ENCODE measurements at places on chromosomes 6 and 20. TPM values are rescaled to one million over a fixed set of nuclear protein-coding genes. Genes with fewer than 3 reads are reported as not detected.

Gene NFYA
- 23.9 TPM for total RNA-seq

DNA sequence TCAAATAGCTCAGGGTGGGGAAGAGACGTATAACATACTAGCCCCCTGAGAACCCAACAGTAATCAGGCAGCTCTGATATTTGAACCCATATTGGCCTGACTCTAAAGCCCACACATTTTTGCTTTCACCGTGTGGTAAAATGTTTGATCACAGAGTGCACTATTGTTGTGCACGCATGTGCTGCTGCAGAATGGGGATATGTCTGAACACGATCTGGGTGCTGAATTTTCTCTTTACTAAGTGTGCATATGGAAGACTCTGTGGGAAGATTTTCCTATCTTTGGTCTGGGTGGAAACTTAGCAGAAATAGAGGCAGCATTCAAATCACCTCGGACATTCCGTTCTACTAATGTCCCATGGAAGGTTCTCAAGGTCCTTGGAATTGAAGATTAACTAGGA lies 800.1 kb downstream of the TFAP2A start:
- no peak for DNase-seq

- no peak for DNase-seq
Measured at GRCh38 chr6:139472351-139473015, 98.0 kb upstream of the CITED2 start.

GRCh38 chr6:140052736-140053729 lies 678.6 kb upstream of the CITED2 start:
- no peak for DNase-seq

Gene MYCT1
- 23.5 TPM for total RNA-seq

GRCh38 chr20:40006168-40006860 lies 682.7 kb downstream of the MAFB start:
- DNase-seq, result no peak

DNA sequence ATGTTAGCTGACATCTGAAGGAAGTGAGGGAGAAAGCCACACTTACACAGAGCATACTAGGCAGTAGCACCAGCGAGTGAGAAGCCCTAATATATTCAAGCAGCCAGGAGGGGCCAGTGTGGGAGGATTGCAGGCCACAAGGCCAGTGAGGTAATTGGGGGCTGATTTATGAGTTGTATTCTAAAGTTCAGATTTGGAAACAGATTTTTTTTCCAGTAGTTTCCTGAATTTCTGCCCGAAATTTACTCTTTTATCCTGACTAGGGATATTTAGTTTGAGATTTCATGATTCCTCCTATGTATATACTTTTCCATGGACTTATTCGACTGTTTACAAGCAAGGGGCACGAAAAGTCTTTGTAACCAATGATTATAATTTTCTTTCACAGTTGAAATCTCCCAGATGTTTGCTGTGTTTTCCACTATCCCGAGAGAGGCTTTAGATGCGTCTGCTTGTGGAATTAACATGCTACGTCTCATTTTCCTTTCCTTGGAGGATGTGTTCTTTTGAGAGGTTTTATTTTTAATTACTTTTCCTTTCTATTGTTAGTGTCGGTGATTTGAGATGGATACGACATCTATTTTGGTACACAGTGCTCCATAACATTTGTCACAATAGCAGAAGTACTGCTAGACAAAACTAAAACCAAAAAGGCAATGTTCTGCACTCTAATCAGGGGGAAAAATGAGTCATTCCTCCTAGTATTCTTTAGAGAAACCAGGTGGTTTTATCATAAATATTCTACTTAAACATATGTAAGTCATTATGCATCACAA lies 356.3 kb upstream of the HSF2 start:
- DNase-seq, result no peak

DNA sequence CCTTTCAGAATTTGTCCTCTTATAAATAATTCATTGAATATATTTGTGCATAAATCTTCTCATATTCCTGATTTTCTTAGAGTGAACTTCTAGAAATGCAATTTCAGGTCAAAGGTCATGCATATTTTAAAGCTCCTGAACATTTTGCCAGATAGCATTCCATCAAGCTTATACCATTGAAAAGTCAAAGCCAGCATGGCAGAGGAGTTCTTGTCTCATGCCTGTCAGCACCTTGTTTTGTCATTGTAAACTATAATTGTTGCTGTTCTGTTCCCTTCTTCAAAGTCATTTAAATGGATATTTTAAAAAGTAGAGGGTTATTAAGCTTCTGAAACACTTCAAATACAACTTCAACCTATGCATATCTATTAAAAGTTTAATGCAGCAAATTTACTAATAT lies 170.6 kb downstream of the EYA4 start:
- no peak for DNase-seq

DNA sequence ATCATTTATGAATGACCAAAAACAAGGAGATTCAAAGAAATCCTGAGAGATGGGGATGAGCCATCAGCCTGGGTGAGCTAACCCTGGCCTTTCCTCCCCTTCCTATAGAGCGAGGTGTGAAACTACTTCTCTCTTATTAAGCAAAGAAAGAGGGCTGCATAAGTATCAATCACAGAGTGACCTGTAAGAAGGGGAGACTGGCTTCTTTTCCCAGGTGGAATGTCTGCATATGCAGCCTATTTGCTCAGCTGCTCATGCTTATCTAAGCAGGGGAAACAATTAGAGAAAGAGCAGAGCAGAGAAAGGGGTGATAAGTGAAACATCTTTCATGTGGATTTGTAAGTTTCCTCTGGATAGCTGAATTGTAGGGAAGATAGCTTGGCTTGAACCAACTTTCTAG lies 160.0 kb downstream of the PKHD1 start:
- no peak for DNase-seq

Gene ENPP4
- 27.8 TPM for total RNA-seq

Gene ZNF341
- total RNA-seq, result 4.8 TPM

DNA sequence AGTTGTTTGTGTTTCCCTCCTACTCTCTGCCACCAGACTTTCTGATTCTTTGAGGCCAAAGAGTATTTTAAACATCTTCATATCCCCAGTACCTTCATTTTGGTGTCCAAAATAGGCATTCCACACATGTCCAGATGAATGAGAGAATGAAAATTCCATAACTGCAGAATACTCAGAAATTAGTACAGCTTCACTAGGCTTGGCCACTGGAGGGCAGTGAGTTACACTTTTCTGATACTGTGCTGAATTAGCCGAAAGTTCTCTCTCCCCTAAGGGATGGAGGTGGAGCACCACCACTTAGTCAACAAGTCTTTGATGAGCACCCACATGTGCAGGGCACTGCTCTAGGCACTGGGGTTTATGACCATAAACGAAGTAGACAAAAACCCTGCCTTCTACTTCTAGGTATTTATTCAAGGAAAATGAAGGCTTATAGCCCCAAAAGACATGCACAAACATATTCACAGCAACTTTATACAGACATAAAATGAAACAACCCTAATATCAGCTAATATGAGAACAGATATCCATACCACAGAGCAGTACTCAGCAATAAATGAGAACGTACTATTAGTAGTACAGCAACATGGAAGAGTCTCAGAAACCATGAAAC lies 46.1 kb upstream of the TMEM217 start:
- DNase-seq, result no peak

Gene CRISP3
- not detected for total RNA-seq
